MG63 (cell line): ENCODE measurements at places on chromosomes 3 and 15. TPM values are rescaled to one million over a fixed set of nuclear protein-coding genes. Genes with fewer than 3 reads are reported as not detected.

The SPINK8 gene
- total RNA-seq = not detected in 2 replicates

DNA sequence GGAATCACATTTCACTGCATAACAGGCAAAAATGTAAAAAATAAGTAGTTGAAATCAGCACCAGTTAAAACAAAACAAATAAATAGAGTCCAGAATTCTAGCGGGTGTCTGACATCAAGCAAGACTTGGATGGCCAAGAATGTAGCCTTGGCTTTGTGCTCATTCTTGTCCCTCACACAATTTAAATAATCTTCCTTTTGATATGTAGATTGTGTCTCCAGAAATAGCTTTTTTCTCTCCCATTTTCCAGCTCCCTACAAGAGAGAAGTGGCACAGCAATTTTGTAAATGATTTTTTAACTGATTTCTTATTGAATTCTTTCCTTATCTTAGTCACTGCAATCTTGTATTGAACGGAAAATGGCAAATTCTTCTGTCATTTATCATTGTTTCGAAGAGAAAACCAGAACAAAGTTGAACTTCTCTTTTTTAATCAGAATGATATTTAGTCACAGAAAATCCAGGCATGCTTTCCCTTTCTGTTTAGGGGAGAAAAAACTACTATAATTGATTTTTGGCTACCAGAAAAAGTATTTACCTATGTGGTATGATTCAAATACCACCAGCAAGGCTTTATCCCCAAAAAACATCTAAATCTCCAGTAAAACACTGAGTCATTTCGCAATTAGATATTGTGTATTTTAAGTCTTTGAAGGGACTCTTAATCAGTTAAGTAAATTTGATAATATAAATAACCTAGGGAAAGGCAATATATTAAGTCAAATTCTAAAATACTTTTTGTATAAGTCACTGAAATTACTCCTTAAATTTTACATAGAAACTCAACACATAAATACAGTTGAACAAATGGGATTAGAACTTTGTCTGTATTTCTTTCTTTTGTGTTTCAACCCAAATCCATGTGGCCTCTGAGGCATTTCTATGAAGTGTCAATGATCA is 481.7 kb downstream of the GBE1 start:
- DNase-seq = no peak

The MORC1 gene
- total RNA-seq = not detected in 2 replicates

- DNase-seq = no peak
Observed at GRCh38 chr3:72428803-72429202, 419.4 kb downstream of the SHQ1 start.

The CACNA2D3 gene
- 1.2 and 2.0 TPM in 2 replicates for total RNA-seq

DNA sequence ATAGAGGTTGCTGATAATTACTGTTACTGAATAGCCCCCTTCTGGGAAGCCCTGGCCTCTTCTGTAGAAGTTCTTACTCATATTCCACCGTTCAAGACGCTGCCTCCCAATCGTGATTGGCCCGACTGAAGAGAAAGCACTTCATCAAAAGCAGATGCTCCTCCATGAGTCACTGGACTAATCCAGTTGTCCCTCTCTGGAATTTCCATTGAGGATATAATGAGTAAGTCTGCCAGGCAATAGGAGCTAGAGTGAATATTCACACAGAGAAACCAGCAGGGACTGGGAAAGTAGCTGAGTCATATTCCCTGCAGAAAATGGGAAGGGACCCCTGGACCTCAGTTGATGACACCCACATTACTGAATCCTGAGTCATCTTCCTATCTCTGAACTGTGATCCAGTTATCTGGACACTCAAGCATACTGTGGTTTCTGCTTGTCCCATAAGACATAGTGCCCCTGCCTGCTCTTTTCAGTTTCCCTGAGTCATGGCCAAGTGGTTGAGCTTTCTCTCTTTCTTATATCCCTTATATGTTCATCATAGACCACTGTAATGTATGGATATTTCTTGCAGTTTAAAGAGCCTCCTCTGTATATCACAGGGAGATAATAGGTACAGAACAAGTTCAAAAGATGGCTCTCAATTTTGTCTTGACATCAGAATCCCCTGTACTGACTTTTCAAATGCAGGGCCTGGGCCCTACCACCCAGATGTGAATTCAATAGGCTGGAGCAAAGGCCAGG is 151.2 kb upstream of the CDIN1 start:
- peak; percentile 68 for DNase-seq

GRCh38 chr3:36707623-36708409 is 56.5 kb downstream of the DCLK3 start:
- DNase-seq = peak; percentile 48

The NAALADL2 gene
- total RNA-seq = 1.6 and 1.8 TPM in 2 replicates

GRCh38 chr15:80832686-80833085 is 53.5 kb downstream of the CEMIP start:
- DNase-seq = no peak

DNA sequence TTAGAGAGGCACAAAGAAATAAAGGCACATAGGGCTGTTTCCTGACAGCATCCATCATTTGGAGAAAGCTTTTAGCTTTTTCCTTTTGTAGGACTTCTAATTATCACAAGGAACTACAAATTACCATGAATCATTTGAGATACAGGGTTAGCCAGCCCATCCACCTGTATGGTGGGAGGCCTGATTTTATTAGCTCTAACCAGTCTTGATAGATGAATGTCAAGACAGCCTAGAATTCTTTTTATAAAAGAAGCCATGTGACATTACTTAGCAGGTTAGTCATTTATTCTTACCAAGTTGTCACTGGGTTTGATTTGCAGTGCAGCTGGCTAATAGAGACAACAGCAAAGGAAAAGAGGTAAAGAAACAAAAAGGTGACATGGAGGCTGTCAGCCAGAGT is 618.1 kb downstream of the ZNF385D start:
- DNase-seq = no peak

GRCh38 chr15:38002883-38003477 is 68.5 kb downstream of the TMCO5A start:
- peak; percentile 34 for DNase-seq

DNA sequence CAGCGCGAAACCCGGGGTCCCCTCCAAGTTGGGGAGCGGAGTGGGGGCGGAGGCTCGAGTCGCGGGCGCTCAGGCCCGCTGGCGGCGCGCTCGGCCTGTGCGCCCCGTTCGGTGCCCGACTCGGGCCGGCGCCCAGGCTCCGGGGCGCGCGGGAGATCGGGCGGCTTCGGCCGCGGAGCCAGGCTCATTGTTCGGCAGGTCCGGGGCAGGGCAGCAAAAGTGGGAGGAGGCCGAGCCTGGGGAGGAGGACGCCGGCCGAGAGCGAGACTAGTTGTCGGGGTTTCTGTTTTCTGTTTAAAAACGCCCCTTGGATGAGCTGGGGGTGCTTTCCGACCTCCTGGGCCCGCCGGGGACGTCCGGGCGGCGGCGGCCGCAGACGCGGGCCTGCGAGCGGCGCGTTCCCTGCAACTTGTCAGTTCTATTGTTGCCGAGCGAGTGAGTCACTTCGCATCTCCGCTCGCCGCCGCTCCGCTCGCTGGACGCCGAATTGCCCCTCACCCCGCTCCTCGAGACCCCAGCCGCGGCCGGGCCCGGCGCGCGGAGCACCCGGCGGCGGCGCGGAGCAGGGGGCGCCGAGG is 676 bp downstream of the TCF12 start:
- peak; percentile 76 for DNase-seq
